Mammary microvascular endothelial cell (primary cell): ENCODE measurements at places on chromosomes 6 and 20. TPM values are rescaled to one million over a fixed set of nuclear protein-coding genes. Genes with fewer than 3 reads are reported as not detected.

FAM209B gene
- not detected in 2 replicates for total RNA-seq

TMEM181 gene
- total RNA-seq: 24.7 and 25.9 TPM in 2 replicates

SYNDIG1 gene
- not detected in 2 replicates for total RNA-seq

TASP1 gene
- total RNA-seq: 4.1 and 5.1 TPM in 2 replicates

NKX2-2 gene
- total RNA-seq: not detected in 2 replicates

OXT gene
- total RNA-seq: not detected in 2 replicates

LRRN4 gene
- total RNA-seq: 0.07 and 0.15 TPM in 2 replicates

TCF21 gene
- total RNA-seq: not detected in 2 replicates

TNNC2 gene
- not detected in 2 replicates for total RNA-seq

TFAP2B gene
- total RNA-seq: under 0.01 TPM in 1 of 2 replicates, not detected in the other
